ENCODE measurements at places on chromosomes 2 and 18.

DNA sequence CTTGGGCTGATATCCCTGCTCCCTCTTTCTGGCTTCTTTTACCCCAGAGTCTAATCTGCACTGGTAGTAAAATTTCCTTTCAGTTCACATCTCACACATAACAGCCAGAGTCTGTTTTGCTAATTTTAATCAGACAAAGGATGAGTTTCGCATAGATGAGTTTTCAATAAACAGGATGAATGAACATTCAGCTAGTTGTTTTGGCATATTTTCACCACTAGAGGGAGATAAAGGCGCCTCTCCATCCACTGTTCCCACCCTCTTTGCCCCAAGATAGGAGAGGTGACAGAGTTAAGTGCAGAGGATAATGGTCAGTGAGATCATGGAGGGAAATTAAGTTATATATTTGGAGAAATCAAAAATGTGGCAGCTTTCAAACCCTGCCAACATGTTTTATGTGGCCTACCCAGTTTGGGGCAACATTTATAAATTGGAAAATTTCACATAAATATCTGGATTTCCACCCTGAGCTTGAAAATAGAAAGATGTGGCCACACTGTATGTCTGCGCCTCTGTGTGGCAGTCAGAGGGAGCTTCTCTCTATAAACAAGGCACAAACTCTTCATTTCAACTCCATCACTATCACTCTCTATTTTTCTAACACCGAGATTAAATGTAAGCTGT lies 48.5 kb upstream of the DTNA start:
- DNase-seq: no peak

DNA sequence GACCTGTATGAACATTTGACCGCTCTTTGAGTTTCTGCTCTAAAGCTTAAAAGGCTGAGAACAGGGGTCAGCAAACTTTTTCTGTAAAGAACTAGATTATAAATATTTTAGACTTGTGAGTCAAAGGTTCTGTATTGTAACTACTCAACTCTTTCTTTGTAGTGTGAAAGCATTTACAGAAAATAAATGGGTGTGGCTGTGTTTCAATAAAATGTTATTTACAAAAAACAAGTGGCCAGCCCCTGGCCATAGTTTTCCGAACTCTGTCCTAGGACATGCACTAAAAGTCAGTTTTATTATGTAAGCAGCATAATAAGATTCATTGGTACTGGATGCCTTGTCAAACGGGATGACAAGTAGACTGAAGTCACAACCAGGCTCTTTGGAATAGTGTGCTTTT lies 434.9 kb downstream of the ZEB2 start:
- no peak for DNase-seq

GRCh38 chr2:76330865-76331264 lies 620.1 kb upstream of the GCFC2 start:
- DNase-seq: no peak

DNA sequence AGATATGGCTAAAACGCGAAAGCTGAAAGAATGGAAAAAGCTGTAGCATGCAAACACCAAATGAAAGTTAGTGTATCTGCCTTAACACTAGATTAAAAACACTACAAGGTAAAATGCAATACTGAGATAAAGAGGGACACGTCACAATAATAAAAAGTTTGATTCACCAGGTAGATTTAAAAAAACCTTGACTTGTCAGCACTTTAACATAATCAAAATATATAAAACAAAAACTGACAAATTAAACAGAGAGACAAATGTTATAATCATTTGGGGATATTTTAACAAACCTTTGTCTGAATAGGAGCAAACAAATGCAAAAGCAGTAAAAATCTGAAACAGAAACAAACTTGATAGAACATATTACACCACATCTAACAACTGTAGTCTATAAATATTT lies 18.3 kb downstream of the TLK1 start:
- no peak for DNase-seq

DNA sequence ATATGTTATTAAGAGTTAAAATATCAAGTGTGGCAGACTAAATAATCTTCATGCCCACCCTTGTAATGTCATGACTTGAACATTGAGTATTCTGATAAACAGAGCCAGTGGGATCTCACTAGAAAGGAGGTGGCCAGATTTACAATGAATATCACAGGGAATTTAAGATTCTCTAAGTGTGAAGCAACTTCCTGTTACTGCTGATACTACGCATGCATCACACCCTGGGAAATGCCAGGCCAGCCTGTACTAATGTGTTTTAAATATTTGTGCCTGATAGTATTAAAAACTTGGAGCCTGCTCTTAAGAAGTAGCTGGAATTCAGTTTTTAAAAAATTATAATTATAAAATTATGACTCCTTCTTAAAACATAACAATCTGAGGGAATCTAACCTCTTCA lies 148.3 kb downstream of the LAMA3 start:
- DNase-seq: no peak
